ENCODE measurements at places on chromosomes 13 and 19. TPM values are rescaled to one million over a fixed set of nuclear protein-coding genes. Genes with fewer than 3 reads are reported as not detected.

Gene TMEM150B
- 5.1 TPM for total RNA-seq

Gene CIC
- 92.1 TPM for total RNA-seq

Gene KCNN4
- 3.0 TPM for total RNA-seq

Gene CEBPA
- 20.4 TPM for total RNA-seq

Gene KIRREL2
- total RNA-seq: 0.13 TPM

Gene SLC7A9
- 0.89 TPM for total RNA-seq

Gene ZBTB45
- 14.9 TPM for total RNA-seq

Gene SMIM44
- not detected for total RNA-seq

Gene TMEM272
- total RNA-seq: 0.71 TPM

Gene CEACAM21
- 2.5 TPM for total RNA-seq

Gene SIGLEC7
- 2.0 TPM for total RNA-seq

GRCh38 chr13:34263681-34264080, 445.7 kb downstream of the RFC3 start:
- no peak for DNase-seq

GRCh38 chr19:18771328-18772242, 19.5 kb downstream of the COMP start:
- DNase-seq: no peak

- no peak for DNase-seq
Observed at GRCh38 chr13:49374585-49375290, 69.1 kb downstream of the CAB39L start.

DNA sequence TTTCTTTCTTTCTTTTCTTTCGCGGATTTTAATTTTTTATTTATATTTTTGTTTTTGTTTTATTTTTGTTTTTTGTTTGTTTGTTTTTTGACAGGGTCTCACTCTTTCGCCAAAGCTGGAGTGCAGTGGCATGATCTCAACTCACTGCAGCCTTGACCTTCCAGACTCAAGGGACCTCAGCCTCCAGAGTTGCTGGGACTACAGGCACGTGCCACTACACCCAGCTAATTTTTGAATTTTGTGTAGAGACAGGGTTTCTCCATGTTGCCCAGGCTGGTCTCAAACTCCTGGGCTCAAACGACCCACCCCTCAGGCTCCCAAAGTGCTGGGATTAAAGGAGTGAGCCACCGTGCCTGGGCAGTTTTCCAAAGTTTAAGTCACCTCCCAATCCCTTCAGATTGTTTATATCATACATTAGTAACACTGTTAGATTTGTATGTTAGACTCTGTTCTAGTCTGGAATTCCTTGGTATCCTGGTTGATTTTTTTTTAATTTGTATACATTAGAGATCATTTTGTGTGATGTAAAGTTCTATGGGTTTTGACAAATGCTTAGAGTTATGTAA, 597.3 kb downstream of the DCT start:
- no peak for DNase-seq

- DNase-seq: no peak
Observed at GRCh38 chr13:85170372-85170771, 628.8 kb downstream of the SLITRK6 start.

DNA sequence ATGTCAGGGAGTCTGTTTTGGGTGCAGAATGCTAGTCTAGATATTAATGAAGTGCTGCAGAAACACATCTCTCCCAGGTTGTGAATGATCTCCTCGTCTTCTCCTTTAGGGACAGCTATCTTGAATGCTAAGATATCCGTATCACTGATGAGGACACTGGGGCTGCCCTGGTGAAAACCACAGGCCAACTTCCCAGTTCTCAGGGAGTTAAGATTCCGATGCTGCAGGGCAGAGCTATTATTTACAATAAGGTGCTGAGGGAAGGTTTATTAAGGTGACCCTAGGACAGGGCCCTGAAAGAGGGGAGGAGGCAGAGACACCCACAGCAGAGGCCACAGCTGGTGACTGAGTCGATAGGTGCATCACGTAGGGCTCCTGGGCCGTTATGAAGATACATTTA, 66.1 kb downstream of the TNFRSF19 start:
- DNase-seq: no peak

DNA sequence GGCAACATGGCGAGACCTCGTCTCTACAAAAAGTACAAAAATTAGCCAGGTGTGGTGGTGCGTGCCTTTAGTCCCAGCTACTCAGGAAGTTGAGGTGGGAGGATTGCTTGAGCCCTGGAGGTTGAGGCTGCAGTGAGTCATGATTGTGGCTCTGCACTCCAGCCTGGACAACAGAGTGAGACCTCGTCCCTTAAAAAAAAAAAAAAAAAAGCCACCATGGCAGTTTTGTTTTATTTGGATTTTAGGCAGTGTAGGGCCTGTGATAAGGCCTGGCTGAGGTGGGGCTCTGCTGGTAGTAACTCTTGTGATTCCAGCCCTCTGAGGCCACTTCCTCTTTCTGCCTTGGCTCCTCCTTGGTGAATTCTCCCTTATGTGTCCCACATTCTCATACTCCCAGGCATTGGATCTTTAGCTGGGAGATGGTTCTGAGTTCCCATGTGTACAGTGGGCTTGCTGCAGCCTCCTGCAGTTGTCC, 39.2 kb downstream of the GATAD2A start:
- DNase-seq: no peak

- no peak for DNase-seq
Observed at GRCh38 chr19:54684527-54684926, 21.7 kb downstream of the LILRB4 start.

GRCh38 chr13:59088716-59089115, 1075.0 kb downstream of the DIAPH3 start:
- no peak for DNase-seq

DNA sequence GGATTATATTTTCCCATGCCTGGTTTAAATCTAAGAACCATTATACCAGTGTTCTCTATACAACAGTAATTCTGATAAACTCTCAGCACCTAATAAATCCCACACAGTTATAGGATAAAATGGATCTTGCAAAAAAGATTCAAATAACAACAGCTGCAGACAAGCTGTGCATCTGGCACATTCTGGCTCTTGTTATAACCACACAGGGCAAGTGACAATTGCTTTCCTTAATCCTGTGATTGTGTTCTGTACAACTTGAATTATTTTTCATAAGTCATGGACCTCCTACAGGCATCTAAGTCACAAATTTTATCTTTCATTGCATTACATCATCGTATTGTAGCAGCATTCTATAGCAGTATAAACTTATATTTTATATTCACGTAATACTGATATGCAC, 948.3 kb downstream of the SLITRK1 start:
- no peak for DNase-seq

DNA sequence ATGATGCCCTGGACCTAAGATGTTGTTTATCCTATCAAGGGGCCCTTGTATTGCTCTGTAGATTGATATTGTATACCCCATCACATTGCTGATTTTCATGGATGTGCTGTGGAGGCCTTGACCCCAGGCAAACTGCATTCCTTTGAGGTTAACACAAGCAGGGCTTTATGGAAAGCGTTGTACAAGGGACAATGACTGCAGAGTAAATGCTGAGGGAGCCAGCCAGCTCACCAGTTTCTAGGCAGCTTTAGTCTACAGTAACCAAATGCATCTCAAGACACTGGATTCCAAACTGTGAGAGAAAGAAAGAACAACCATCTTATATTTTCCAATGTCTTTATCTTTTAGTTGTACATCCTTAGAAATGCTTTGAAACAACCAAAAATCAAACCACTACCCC, 34.1 kb upstream of the EDNRB start:
- DNase-seq: no peak

- peak; percentile 55 for DNase-seq
Observed at GRCh38 chr13:114115796-114116195, 16.6 kb downstream of the RASA3 start.

- peak; percentile 54 for DNase-seq
Observed at GRCh38 chr19:51127755-51128154, 3.0 kb downstream of the SIGLEC9 start.

DNA sequence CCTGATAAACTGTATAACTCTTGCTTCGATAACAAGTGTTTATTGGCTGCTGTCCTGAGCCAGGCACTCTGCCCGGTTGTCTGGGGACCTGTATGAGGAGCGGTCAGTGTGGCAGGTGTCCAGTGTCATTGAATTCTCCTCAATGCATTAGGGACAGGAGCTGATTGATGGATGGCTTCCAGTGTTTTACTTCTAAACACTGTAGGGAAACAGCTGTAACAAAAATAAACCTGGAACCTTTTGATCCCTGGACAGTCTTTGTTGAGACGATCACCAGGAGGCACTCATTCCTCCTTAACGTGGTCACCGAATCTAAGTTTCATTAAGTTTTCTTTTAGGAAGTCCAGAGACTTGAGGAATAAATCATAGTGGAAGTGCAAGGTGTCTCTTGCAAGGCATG, 17.9 kb downstream of the UBAC2 start:
- DNase-seq: no peak

GRCh38 chr13:95155093-95155492, 146.2 kb downstream of the ABCC4 start:
- no peak for DNase-seq

DNA sequence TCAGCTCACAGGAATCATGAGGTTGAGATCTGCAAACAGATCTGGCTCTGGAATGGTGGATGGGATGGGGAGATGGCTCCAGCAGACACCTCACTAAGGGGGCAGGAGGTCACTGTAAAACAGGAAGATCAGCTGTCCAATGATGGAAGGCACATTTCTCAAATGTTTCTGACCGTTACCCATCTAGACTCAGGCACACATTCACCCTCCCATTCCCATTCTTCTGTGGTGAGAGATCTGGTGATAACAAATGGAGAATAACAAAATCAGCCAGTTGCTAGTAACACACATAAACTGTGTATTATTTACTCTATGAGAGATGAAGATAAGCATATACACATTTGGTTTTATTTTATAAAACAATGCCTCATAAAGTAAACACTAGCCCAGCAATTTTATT, 235.9 kb downstream of the TSHZ3 start:
- no peak for DNase-seq

GRCh38 chr13:109883181-109884180, 97.1 kb upstream of the IRS2 start:
- no peak for DNase-seq

GRCh38 chr13:82634946-82635345, 1247.3 kb downstream of the SLITRK1 start:
- DNase-seq: no peak

- DNase-seq: no peak
Observed at GRCh38 chr13:44311011-44311780, 62.4 kb upstream of the SERP2 start.

DNA sequence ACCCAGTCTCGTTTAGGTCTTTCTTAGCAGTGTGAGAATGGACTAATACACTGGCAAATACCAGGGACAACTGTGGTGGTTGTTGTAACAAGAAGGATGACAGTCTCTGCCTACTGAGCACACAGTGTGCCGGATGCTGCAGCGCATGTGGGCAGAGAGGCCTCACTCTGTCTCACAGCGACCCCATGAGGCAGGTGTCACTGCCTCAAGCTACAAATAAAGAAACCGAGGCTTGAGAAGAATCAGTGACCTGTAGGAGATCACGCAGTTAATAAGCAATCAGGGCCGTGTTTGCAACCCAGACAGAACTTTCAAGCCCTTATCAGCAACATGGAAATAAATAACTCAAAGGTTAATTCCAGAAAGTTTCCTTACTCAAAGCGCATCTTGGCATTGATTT, 40.5 kb upstream of the GAS6 start:
- DNase-seq: peak; percentile 67

DNA sequence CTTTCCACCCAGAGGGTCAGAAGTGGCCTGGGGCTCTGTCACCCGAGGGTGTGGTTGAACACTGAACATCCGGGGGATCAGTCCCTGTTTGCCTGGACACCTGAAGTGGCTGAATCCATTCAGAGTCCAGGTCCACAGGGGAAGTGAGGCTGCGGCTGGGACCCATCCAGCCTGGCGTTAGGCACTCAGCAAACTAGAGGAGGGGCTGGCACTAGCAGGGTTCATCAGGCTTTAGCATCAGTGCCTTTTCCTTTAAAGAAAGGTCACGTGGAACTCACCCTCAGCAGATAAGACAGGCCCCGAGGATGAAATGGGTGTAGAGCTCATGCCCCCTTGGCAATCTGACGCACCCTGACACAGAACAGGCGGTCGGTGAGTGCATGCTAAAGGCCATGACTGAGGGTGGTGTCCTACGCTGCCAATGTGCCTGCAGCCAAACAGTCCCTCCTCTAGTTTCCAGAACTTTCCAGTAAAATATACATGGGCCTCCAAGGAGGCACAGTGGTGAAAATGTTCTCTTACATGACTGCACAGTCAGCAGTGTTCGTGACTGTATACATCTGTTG, 72.4 kb upstream of the ARHGEF7 start:
- no peak for DNase-seq

DNA sequence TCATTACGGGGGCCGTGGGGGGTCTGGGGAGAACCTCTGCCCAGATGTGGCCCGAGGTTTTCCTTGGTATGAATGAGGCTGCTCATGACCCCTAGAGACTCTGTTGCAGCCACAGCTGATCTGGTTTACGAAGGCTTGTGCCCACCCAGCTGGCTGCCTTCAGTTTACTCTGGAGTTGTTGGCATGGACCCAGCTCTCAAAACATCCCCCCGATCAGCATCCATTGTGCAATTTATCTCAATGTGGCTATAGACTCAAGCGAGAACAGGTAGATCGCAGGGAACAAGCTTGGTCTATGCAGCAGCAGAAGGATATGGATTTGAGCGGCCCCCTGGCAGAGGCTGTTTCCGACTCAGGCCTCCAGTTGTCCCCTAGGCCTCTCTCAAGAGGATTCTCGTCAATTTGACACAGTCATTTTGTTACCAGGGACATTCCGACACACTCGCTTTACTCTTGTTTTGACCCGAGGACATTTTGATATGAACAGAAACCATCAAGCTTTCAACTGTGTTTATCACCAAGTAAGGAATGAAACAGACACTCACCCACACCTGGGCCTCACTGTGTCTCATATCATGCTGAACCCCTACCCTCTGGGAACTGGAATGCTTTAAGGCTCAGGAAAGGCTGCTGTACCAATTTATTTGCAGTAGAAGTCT, 161.5 kb downstream of the KATNAL1 start:
- no peak for DNase-seq

- no peak for DNase-seq
Observed at GRCh38 chr13:104953588-104953987, 1581.9 kb downstream of the EFNB2 start.

DNA sequence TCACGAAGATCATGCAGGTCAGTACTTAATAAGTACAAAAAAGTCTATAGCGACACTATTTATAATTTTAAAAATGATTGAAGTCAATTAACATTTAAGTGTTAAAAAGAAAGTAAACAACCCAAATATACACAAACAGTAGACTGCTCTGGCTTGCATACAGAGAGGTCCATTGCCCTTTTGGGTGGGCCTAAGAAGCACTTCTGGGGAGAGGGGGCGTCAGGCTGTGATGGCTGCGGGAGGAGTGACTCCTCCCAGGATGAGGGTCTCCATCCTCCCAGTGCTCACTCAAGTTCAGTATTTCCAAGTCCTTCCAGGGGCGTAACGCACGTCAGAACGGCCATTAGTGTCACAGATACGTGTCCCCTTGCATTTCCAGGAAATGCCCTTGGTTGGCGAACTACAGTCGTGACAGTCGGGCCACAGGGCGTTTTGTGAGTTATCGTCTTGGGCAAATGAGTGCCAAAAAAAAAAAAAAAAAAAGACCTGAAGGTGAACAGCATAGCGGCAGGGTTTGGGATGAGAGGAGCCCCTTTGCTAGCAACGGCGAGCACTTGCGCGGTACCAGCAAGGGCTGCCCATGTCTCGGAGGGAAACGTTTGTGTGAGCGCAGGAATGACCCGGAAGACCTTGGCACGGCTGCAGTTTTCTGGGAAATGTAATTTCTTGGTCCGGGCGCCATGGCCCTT, at the start of gene SCGB2B2:
Gene SCGB2B2 (minus strand): TSS at position 463 of the 689 bp plus-strand sequence. CDS start 82,596 bp downstream, outside the sequence.
- peak; percentile 89 for DNase-seq

GRCh38 chr13:106649495-106649894, 81.6 kb upstream of the ARGLU1 start:
- no peak for DNase-seq

Data from sciatic nerve (tissue), 2 donors.